Colonic mucosa (tissue), 4 donors: ENCODE measurements at places on chromosomes 1 and 21. TPM values are rescaled to one million over a fixed set of nuclear protein-coding genes. Genes with fewer than 3 reads are reported as not detected.

GRCh38 chr1:85001742-85002141 is 4.8 kb upstream of the MCOLN2 start:
- no peak overlapping the region for H3K27ac ChIP-seq
- H3K4me1 ChIP-seq: peaks cover 12% of the 10 kb centered on the region
- H3K4me3 ChIP-seq: no peak overlapping the region
- H3K27me3 ChIP-seq: peaks cover 21% of the 10 kb centered on the region

- no peaks in the 10 kb centered on the region for H3K4me1 ChIP-seq
- H3K27me3 ChIP-seq: no peaks in the 10 kb centered on the region
- H3K27ac ChIP-seq: no peak overlapping the region
- no peak overlapping the region for H3K4me3 ChIP-seq
- peak; percentile 36 for DNase-seq
These were observed 112.6 kb downstream of the ADAMTS1 start for GRCh38 chr21:26732432-26733221.

OR2L2 gene
- not detected for total RNA-seq

- H3K4me1 ChIP-seq: no peaks in the 10 kb centered on the region
- no peak for DNase-seq
- no peak overlapping the region for H3K27ac ChIP-seq
These were observed 13.2 kb downstream of the CASP9 start for GRCh38 chr1:15510611-15511405.

DNA sequence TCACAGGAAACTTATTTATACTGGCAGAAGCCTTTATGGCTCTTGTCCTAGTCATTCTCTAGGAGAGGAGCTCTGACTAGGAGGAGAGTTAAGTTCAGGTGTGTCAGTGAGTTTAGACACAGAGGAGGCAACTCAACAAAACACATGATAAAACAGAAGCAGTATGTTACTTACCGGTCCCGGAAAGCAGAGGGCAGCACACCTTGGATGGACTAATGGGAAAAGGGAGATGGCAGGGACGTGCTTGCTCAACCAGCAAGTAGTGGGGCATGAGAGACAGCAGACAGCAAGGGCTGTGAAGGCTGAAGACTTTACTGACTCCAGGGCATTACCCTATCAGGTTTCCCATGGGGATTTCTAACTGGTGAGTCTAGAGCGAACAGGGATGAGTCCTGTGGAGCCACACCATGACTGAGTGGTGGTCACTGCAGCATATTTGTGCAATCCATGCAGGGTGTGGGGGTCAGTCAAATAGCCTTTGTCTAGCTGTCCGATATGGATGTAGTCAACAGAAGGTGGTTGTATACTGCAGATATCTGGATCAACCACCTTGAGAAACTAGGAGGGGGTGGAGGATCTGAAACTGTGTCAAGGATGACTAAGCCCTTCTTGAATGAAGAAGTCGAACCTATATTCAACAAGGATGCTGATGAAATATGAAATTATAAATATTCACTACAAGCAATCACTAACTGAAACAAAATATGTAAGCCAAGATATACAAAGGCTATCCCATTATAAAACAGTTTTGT is 596.3 kb upstream of the CHRM3 start:
- no peaks in the 10 kb centered on the region for H3K27me3 ChIP-seq
- H3K4me3 ChIP-seq: no peak overlapping the region
- no peaks in the 10 kb centered on the region for H3K4me1 ChIP-seq

KCTD3 gene
- total RNA-seq: 33.6 TPM
